SK-N-SH (cell line): ENCODE measurements at places on chromosomes 6 and 20. TPM values are rescaled to one million over a fixed set of nuclear protein-coding genes. Genes with fewer than 3 reads are reported as not detected.

RIPOR2 gene
- polyA plus RNA-seq, result 0.05 TPM in 2 replicates

RIPK1 gene
- 12.0 and 15.7 TPM in 2 replicates for polyA plus RNA-seq

DSP gene
- polyA plus RNA-seq, result 0.02 TPM in 1 of 2 replicates, not detected in the other

MC3R gene
- polyA plus RNA-seq, result not detected in 2 replicates

KLC4 gene
- polyA plus RNA-seq, result 17.5 and 22.0 TPM in 2 replicates

GRM1 gene
- 0.03 and 0.05 TPM in 2 replicates for polyA plus RNA-seq
